ENCODE measurements at places on chromosomes 6 and 20.

DNA sequence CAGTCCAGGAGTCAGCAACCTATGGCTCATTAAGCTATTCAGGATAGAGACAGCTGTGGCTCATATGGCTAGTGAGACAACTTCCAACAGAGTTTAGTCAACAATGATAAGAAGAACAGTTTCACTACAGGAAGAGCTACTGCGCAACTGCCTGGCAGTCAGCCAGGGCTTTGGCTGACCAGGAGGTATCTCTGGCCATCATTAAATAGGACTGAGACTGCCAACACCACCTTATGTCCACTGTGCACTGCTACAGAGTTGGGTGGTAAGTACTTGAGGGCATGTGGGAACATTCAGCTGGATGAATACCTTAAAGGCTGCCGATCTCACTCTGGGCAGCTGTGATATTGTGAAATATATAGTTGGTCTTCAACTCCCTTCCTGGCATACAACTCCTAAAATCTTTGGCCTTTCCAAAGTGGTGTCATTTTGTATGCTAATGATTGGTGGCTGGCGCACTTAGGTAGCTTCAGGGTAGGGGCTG, 52.2 kb upstream of the FAM83C start:
- no peak for DNase-seq

DNA sequence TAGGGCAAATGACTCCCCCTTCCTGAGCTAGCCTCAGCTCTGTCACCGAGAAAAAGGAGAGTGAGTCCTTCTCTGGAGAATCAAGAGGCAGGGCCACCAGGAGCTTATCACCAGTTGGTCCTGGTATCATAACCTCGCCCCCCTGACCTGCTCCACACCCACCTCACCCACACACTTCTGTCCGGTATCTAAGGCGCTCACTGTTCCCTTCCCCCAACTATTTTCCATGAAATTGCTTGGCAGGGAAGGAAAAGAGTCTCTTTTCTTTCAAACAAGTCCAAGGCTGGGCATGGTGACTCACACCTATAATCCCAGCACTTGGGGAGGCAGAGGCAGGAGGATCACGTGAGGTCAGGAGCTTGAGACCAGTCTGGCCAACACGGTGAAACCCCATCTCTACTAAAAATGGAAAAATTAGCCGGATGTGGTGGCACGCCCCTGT, 77.6 kb downstream of the ZMYND8 start:
- DNase-seq = peak; percentile 56

GRCh38 chr6:100593522-100593921, 128.8 kb upstream of the SIM1 start:
- no peak for DNase-seq

- DNase-seq = no peak
These were observed 764.0 kb upstream of the CITED2 start for GRCh38 chr6:140138311-140139010.

DNA sequence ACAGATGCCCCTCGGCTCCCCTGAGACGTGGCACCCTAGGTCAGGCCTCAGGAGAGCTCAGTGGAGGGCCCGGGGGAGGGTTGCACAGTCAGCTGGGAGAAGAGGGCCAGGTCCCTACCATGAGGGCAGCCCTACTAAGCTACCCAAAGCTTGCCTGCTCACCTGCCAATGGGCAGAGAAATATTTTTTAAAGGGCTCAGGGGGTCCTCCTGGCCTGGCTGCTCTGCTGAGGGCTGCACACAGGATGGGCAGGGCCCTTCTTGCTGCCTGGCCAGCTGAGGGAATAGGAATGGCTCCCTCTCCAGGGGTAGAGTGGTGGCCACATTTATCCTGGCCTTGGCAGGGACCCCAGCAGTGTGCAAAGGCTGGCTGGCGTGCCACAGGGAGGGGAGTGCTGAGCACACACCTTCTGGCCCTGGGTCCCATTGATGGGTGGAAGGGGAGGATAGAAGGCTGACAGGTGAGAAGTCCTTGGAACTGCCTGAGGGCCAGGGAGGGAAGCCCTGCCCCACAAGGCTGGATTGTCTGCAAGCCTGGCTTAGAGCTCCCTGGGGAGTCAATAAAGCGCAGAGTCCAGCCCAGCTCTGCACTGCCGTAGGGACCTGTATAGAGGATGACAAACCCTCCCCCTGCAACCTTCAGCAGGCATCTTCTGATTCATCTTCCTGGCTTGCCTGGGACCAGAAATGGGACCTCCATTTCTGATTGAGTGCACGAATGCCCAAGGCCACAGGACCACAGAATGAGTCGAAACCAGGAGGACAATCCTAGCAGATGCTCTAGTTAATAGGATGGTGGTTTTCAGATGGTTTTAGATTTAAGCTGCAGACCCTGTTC, 62.1 kb downstream of the NOL4L start:
- DNase-seq = no peak

DNA sequence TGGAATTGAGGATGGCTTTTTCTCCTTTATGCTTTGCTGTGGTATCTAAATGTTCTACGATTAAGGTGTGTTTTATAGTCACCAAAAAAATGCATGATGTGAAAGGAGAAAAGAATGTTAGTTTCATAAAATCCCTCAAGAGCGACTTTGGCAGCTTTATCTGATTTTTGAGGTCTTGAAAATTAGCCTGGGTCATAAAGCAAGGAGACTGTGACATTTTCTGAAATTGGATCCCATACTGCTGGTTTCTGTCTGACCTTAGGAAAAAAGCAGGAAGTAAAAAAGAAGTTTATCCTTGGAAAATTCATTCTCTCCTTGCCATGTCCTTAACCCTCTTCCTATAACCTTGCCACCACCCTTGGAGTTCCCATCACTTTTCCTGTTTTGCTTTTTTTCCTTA, 525.3 kb downstream of the CD83 start:
- no peak for DNase-seq

GRCh38 chr20:49983848-49984408, 1.1 kb downstream of the SNAI1 start:
- peak; percentile 37 for DNase-seq

GRCh38 chr6:72716916-72717315, 95.1 kb downstream of the KCNQ5 start:
- DNase-seq = no peak

- no peak for DNase-seq
These were observed 155.1 kb upstream of the SOX4 start for GRCh38 chr6:21438237-21438985.

DNA sequence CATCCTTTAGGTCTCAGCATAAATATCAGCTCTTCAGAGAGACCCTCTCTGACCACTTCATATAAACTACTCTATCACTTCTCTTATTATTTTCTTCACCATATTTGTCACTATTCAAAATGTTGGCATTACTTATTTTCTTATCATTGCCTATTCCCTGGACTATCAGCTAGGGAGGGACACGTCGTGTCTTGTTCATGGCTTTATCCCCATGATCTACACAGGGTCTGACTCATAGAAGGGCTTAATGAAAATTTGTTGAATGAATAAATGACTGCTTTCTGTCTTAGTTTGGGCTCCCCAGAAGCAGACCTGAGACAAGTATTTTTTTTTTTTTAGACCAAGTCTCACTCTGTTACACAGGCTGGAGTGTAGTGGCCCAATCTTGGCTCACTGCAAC, 3.0 kb upstream of the CDK5RAP1 start:
- DNase-seq = no peak

- peak; percentile 84 for DNase-seq
These were observed 15.4 kb downstream of the UNC93A start for GRCh38 chr6:167306401-167306998.

DNA sequence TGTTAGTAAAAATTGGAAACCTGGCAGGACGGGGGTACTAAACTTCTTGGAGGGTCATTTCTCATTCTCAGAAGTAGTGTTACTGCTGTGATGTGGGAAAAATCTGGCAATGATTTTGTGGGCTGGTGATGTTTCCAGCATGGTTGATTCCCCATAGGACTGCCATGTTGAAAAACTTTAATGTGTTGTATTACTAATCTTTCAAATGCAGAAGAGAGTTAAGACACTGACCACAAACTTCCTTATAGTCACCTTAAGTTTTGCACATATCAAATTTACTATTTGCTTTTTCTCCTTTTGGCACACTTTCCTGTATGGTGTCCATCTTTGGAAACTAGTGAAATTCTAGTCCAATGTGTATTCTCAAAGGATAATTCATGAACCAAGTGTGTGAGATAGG, 236.2 kb upstream of the TAB2 start:
- DNase-seq = no peak

- no peak for DNase-seq
These were observed 2.3 kb downstream of the MYLK2 start for GRCh38 chr20:31821427-31821826.

GRCh38 chr6:89956182-89956581, 61.9 kb downstream of the GJA10 start:
- no peak for DNase-seq

DNA sequence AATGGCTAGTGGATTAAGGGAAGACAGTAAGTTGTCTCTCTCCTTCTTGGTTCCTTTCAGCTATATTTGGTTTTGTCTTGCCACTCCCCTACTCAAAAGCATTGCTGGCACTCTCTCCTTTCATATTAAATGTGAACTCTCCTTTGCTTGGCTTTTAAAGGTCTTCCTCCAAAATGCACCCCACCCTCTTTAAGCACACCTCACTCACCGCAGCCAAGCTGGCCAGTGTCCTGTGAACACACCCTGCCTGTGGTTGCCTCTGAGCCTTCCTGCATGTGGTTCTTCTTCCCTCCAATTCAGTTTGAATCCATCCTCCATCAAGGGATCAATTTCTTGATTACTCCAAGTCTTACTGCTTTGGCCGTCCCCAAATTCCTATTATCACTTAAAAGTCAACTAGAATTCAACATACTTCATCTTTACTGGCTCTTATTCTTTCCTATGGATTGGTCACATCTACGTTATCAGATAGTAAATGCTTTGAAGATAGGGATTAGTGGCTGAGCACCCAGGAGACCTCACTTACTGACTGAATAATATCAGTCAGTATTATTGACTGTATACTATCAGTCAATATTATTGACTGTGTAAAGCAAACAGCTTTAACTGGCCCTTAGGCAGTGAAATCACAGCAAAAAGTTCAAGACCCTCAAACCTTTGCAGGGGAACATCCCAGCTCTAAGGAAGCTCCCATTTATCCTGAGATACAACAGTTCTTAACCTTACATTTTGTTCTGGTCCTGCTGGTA, 41.6 kb upstream of the SPDEF start:
- no peak for DNase-seq

DNA sequence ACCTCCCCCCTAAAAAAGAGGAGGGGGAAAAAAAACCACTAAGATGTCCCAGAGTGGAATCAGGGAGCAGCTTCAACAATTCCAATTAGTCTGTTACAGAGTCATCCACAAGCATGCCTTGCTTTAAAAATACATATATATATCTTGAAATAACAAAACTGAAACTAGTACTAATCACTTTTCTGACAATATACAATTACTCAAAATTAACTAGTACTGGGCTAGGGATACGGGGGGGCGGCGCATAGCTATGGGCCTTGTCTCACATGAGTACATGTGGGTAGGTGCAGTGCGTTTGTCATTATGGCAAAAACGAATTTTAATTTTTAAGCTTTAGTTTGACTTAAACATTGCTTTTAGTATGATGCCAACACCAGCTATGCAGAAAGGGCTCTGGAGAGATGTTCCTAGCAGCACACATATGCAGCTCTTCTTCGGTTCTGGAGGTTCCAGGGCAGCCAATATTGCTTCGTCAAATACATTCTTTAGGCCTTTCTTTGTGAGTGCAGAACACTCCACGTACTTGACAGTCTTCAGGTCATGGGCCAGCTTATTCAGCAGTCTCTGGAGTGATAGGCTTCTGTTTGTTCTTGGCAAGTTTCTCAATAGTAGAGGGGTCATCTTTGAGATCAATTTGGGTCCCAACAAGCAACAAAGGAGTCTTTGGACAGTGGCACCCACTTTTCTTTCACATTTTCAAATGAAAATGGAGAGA, 38.8 kb downstream of the ITCH start:
- no peak for DNase-seq

DNA sequence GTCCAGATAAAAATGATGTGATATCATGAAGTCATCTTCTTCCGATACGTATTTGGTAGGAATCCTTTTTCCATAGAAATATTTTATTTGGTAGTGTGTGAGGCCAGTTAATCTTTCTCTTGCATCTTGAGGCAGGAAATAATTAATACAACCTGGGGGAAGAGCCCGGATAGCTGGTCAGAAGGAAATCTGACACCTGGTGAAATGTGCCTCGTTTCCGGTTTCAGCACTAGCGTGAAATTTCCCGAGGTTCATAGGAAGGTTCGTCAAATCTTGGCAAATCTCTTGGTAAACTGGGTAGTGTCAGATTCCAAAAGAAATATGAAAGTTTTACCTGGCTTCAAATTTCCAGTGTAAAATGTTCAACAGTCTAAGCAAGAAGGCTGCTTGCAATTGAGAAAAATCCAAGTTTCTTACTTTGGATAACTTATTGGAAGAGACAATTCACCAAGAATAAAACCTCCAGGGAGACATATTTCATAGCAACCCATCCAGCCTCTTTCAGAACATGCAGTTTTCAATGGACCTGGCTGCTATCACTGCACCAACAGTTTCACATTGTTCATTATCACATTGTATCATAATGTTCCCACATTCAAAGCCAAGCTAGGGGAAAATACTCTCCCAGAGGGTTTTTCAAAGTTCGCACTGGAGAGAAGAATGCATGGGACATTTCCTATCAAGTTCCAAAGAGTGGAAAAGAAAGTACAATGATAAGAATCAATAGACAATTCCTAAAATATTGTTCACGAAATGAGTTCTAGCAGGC, 454.5 kb upstream of the CITED2 start:
- DNase-seq = no peak

DNA sequence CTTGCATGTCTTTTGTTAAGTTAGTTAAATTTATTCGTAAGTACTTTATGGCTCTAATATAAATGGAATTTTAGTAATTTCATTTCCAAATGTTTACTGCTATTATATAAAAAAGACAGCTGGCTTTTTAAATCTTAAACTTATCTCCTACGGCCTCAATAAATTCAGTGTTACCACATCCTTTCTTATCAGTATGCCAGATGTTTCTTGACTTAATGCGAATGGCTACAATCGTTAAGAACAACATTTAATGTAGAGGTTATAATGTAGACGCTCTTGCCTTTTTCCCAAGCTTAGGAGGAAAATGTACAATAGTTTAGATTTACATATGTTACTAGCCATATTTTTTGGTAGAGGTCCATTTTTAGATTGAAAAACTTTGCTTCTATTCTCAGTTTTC, 659.4 kb downstream of the TENT5A start:
- DNase-seq = no peak

DNA sequence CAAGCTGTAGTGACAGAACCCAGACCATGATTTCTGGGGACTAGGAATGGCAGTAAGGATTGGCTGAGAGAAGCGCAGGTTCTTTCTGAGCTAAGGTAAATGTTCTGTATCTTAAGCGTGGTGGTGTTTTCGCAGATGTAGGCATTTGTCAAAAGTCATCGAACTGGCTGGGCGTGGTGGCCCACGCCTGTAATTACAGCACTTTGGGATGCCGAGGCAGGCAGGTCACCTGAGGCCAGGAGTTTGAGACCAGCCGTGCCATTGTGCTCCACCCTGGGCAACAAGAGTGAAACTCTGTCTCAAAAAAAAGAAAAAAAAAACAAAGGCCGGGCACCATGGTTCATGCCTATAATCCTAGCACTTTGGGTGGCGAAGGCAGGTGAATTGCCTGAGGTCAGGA, 40.7 kb upstream of the EYA2 start:
- DNase-seq = no peak

Measured in urothelium cell line (cell line).